SK-N-DZ (cell line): ENCODE measurements at places on chromosomes 11 and 22.

DNA sequence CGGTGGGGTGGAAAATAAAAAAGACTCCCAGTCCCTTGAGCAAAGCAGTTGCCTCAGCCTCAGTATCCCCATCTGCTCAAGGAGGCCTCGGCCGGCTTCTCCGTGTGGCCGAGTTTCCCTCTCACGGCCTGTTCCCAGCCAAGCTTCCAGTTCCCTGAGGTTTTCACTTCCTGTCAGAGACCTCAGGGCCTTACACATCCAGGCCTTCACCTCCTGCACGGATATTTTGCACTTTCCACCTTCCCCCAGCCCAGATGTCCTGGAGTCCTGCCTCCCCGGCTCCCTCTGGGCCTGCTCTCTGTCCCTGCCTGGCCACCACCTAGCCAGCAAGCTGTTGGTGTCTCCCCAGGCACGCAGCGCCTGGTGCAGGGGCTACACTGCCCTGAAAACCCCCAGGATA lies 41.1 kb upstream of the CD82 start:
- DNase-seq, result no peak

DNA sequence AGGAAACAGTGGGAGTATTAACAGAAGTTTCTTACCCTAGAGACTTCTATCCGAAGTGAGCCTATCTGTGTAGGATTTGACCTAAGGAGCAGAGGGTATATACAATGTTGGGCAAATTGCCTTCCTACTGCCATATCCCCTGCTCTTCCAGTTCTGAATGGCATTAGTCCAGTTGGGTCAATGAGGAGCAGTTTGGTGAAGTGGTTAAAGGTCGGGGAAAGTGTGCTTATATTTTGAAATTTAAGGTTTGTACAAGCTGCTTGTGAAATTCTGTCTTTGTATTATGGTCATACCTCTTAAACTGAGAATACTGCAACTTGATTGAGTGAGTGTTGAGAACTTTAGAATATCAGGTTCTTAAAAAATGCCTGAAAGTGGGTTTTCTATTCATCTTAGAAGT lies 1.7 kb downstream of the EI24 start:
- DNase-seq, result no peak

DNA sequence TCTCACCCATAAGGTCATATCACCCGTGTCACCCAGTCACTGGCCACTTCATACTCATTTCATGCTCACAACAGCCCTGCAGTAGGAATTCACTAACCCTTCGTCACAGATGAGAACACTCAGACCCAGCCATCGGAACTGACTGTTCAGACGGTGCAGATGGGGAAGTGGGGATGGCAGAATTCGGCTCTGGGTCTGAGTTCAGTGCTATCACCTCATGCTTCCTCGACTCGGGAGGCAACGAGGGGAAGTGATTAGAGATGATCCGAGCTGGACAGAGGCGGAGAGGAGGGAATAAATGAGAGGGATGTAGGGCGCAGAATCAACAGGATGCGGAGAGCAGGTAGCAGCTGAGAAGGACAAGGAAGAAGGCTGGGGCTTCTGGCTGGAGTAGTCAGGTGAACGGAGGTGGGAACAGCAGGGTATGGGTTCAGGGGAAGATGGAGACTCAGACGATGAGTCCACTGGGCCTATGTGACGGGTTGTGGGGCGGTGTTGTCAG lies 4.7 kb downstream of the B3GNT6 start:
- no peak for DNase-seq

- DNase-seq, result no peak
Observed at GRCh38 chr11:11010624-11011127, 152.8 kb upstream of the ZBED5 start.

DNA sequence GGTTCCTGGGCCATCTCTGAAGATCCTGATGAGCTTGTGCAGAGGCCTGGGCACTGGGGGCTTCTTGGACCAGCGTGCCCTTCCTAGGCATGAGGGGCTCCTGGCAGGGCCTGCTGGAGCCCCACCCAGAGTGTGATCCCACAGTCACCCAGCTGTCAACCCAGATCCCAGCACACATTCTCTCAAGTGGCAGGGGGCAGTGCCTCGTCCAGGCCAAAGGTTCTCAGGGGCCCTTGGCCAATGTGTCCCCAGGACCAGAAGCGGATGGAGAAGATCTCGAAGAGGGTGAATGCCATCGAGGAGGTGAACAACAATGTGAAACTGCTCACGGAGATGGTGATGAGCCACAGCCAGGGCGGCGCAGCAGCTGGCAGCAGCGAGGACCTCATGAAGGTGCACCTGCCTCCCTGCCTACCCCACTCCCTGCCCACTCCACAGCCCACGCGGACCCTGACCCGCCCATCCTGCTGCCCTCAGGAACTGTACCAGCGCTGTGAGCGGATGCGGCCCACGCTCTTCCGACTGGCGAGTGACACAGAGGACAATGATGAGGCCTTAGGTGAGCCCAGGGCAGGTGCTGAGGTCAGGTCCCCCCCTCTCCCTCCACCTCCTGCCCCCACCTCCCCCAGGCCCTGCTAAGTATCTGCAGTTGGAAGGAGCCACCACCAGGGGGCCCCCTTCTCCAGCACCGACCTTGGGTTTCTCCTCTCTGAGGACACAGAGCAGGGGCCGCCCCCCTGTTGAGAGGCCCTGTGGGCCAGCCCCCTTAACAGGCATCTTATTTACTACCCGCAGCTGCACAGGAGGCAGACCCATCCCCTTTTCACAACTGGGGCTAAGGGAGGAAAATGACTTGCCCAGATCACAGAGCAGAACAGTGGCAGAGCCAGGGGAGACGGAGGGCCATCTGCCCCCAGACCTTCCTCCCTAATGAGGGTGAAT lies 14.7 kb downstream of the GGA1 start:
- peak; percentile 84 for DNase-seq

GRCh38 chr11:88415495-88415894 lies 78.0 kb upstream of the CTSC start:
- no peak for DNase-seq

DNA sequence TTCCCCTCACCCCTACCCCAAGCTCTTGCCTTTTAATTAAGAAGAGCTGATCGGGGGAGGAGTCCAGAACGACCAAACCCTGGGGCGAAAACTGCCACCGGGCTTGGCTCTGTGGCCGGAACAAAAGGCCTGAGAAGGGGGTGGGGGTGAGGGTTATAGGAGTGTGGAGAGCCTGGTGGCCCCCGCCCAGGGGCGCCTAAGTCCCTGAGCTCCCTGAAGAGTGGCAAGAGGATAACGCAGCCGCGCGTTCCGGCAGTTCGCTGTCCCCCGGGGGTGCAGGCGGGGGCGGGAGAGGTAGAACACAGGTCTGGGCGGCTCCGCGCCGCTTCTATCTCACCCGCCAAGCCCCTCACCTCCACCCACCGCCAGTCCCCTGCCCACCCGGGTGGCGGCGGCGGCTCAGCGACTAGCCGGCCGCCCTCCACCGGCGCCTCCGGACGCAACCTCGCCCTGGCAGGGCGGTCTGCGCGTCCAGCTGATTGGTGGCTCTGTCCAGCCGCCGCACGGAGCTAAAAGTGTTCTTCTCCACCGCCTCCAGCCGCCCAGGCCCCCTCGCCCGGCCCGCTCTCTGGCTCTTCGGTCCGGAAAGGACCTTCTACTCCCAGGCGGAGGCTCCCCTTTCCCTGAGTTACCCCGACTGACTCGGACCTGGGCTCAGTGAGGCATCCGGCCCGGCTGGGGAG lies 18.7 kb upstream of the BDNF start:
- peak; percentile 57 for DNase-seq

DNA sequence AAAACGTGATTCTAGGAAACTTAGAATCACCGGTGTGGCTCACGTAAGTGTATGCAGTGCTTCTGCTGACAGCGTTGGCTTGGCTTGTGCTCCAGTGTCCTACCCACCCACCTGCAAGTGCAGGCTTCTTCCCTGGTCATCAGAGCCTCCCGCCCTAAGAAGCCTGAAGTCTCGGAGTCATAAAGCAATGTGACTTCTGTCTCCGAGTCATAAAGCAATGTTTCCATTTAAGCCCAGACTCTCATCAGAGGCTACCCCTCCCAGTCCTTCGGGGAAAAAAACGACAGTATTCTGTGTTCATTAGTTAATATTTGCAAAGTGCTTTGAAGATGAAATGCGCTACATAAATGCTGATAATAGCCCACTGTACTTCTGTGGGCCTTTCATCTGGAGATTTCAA lies 293.8 kb downstream of the OPCML start:
- no peak for DNase-seq

DNA sequence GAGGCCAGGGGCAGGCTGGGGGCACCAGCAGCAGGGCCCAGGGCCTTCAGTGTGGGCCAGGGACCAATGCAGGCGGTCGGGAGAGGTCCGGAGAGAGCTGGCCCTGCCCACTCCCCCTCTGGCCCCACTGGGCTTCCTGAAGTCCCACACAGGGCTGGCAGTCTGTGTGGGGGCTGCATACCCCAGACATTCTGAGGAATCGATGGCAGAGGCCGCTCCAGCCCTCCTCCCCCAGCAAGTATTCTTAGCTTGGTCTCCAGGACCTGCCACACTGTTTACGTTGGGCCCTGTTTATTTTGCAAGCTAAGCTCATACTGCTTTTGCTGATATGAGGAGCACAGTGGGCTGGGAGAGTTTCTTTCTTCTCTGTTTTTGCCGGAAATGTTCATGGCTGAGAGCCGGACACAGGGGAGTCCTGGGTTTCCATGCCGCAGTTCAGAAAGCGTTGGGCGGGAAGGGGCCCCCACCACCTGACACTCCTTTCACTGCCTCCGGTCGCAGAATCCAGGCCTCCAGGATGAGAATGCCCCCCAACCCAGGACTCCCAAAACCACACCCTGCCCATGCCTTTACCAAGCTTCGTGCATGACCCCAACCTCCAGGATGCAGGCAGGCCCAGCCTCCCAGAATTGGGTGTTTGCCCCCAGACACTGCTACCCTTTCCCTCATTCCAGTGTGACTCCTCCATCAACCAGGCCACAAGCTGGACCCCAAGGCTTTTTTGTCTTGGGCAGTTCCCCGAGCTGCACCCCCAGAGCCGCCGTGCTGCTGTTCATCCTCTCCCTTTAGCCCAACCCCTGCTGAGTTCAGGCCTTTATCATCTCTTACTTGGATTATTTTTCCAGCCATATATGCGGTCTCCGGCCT lies 81.8 kb upstream of the KCNQ1OT1 start:
- DNase-seq, result no peak

DNA sequence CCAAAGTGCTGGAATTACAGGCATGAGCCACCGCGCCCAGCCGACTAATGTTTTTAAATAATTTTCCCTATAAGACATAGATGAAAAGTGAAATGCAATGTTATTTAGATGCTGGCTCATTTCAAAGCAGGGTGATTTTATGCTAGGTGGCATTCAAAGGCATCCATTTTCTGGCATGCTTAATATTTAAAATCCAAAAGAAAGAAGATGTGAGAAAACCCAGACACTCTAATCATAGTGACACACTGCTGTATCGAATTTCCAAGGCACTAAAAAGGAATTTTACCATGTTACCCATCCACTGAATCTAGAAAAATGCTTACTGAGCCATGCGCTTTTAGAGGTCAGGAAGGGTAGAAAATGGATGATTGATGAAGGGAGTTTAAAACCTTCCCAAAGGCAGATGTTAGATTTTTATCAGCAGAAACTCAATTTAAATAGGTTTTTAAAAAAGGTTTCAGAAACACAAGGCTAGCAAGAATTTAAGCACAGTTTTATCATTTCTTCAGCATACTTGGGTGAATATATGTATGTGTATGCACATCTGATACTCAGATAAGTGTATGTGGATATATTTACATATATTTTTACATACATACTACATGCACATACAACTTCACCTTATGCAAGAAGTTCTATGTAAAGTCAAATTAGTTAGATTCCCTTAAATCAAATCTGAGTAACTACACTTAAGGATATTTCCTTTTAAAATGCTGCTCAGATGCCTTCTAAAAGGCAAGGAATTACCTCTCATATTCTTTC lies 24.1 kb upstream of the CCDC89 start:
- peak; percentile 97 for DNase-seq

DNA sequence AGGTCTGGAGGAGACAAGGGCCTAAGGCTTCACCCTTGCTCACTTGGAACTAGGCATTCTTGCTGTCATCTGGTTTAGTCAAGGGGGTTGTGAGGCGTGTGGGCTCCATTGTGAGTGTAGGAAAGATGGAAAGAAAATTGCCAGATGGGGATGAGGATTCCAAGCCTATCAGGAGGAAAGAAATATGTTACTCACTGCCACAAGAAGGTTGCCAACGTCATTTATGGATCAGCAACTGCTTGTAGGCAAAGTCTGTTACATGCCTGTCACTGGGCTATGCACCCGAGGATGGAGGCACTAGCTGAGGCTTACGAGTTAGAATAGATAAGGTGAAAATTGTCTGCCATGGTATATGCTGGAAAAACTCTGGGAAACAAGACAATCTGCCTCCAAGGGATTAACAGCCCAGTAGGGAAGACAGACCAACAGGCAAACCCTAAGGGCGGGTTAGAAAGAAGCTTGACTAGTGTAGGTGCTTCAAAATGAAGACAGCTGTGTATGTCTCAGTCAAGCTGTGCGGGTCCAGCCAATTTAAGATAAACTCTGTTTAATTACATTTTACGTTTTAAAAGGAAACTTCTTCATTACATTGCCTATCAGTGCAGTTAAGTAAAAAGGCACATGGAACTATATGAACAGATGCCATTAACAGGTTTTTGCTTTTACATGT lies 47.4 kb downstream of the SNX19 start:
- no peak for DNase-seq

DNA sequence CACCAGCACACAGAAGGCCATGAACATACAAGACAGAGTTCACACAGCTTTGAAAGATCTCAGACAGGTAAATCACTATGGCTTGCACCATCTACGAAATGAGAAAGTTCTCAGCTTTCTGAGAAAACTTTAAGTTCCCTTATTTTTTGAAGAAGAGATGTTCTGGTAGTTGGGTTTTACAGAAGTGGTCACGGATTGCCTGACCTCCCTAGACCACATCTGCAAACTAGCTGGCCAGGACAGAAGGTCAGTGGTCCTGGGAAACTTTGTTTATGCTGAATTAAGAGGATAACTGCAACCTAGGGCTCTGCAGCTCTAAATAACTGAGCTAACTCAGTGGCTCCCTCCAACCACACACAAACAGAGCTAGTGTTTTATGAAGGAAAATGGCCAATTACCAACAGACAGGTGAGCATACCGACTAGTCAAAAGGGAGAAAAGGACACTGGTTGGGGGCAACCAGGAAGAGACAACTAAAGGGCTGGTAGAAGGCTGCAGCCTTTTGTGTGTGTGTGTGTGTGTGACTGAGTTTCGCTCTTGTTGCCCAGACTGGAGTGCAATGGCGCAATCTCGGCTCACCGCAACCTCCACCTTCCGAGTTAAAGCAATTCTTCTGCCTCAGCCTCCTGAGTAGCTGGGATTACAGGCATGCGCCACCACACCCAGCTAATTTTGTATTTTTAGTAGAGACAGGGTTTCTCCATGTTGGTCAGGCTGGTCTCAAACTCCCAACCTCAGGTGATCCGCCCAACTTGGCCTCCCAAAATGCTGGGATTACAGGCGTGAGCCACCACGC lies 8.5 kb upstream of the SCN2B start:
- no peak for DNase-seq

GRCh38 chr11:88202498-88202897 lies 27.3 kb upstream of the RAB38 start:
- DNase-seq, result no peak

GRCh38 chr11:75035256-75035655 lies 46.5 kb downstream of the NEU3 start:
- DNase-seq, result no peak

DNA sequence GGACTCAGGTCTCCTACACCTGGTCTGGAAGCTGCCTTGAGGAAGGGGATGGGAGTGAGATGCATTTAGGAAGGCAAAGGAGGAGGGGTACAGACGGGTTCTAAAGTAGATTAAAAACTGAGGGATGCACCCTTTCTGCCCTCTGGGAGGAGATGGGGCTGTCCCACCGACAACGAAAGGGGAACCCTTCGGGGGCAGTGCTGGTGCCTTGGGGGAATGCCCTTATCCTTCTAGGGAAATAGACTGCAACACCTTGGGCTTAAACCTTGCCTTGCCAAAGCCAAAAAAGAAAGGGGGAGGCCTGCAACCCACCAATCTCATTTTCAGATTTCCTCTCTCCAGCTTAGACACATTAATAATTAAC lies 89.8 kb downstream of the PLEKHA7 start:
- DNase-seq, result no peak
